Activated naive CD4-positive, alpha-beta T cell treated with anti-CD3 and anti-CD28 coated beads, Interleukin-2, amount 50 U/mL, for 16 hours (primary cell): ENCODE measurements at places on chromosomes 5 and 9.

DNA sequence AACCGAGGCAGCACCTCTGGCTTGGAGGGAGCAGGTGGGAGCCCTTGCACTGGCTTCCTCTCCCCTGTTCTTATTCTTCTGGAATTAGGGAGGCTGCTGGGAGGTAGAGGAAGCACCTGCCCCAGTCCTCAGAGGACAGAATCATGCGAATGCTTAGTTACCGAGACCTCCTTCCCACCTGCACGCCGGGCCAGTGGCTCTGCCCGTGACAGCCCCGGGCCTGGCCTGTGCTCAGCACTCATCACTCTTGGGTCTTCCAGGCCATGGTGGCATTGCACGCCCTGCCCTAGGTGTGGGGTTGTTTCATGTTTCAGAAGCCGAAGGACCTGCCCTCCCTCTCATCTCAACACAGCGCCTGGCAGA, 45.3 kb upstream of the NKD2 start:
- DNase-seq: no peak

GRCh38 chr5:26339576-26339975, 698.8 kb downstream of the CDH9 start:
- DNase-seq: no peak

DNA sequence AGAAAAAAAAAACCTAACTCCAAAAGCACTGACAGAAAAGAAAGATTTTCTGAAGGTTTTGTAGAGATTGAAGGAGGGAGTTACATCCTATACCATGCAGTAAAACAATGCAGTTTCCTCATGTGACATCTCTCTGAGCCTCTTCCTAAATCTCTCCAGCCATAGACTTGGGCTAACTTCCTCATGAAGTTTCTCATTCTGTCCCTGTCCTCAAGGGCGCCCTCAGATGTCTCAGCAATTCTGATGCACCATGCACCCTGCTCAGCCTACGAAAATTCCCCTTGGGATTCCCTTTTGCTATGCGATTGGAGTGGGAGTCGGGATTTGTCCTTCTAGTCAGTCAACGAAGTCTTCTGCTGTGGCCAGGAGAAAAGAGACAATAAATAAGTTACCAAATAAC, 68.9 kb downstream of the FAT2 start:
- no peak for DNase-seq

- no peak for DNase-seq
Measured at GRCh38 chr5:176131771-176132170, 106.5 kb upstream of the SIMC1 start.

DNA sequence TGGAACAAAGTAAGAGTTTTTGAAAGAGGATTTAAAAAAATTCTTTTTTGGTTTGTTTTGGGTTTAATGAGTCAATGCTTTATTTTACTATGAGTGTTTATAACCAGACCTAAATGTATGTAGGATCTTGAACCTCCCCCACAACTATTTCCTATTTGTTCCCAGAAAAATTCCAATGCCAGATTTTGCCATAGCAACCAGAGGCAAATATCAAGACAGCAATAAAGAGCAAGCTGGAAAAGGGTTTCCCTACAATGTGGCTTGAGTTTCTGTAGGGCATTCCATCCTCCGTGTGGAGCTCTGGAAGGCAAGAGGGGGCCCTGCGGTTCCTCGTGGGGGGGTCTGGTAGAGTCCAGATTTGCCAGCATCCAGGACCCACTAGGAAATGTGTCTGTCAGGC, 27.8 kb upstream of the GDNF start:
- DNase-seq: no peak

DNA sequence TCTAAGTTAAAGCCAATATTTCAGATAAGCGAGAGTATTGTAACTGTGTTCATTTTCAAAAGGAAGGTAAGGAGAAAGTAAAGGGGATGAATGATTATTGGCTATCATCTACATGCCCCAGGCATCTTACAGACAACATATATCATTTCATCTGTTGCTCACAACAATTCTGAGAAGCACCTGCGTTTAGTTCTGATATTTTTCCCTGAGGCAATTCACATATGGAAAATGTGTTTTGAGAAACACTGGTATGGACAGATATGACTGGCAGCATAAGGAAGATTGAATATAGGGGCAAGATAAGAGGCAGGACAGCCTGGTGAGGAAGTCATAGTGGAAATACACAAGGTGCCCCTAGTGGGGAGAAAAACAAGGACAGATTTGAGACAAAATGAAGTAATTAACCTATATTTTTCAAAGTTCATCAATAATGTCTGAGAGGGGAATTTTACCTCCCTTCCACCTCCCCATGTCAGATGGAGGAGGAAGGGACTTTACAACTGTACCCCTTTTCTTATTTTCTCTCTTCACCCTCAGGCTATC, 87.7 kb upstream of the TRIM32 start:
- DNase-seq: no peak
